ENCODE measurements at places on chromosomes 13 and 19.

DNA sequence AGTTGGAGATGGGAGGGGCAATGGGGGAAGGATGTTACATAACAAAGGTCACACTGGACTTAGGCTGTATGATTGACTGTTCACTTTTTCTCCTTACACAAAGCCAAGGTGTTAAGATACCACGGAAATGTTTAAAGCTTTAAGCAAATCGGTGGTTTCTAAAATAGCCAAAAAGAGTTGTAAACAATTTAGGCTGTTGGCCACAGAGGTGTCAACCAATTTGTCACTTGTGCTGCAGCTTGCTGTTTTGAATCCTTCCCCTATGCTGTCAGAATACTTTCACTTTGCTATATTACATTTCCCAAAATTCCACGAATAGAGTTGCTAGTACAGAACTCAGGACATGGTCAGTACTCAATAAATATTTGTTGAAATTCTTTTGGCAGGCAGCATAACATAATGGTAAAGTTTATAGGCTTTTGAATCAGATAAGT is 149.3 kb downstream of the VWA8 start:
- DNase-seq: no peak

DNA sequence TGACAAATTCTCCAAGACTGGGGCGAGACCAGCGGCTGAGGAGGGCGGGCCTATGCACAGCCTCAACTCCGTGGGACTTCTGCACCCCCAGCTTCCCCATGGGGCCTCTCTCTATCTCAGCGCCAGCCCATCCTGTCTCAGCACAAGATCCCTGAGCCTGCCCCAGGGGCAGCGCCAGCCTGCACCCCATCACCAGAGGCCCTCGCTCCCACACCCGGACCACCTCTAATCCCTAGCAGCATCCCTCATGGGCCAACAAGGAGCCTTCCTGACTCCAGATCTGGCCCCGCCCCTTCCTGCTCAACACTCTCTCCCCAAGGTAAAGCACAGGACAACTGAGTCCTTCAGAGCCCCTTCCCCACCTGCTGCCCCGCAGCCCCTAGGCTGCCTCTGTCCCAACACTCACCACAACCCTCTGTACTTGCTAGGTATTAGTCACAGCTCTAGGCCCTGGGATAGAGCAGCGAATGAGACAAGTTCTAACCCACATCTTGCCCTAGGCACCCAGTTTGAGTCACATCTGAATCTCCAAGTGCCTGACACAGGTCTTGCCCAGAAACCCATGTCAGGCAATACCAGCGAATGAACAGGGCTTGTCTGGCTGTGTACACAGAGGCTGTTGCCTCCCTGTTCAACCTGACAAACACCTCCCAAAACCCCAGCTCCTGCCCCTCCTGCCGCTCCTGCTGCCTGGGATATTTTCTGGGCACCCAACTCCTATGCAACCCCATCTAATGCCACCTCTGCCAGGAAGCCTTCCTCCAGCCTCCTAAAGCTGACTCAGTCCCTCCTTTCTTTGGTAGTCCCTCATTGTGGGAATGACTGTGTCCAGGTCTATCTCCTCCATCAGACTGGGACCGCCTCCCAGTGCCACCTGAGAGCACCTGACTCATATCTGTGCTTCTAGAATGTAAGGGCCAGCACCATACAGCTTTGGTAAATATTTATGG is 18.6 kb downstream of the GRIK5 start:
- DNase-seq: no peak

- DNase-seq: no peak
Observed at GRCh38 chr13:24649688-24650043, 30.5 kb upstream of the ATP12A start.

DNA sequence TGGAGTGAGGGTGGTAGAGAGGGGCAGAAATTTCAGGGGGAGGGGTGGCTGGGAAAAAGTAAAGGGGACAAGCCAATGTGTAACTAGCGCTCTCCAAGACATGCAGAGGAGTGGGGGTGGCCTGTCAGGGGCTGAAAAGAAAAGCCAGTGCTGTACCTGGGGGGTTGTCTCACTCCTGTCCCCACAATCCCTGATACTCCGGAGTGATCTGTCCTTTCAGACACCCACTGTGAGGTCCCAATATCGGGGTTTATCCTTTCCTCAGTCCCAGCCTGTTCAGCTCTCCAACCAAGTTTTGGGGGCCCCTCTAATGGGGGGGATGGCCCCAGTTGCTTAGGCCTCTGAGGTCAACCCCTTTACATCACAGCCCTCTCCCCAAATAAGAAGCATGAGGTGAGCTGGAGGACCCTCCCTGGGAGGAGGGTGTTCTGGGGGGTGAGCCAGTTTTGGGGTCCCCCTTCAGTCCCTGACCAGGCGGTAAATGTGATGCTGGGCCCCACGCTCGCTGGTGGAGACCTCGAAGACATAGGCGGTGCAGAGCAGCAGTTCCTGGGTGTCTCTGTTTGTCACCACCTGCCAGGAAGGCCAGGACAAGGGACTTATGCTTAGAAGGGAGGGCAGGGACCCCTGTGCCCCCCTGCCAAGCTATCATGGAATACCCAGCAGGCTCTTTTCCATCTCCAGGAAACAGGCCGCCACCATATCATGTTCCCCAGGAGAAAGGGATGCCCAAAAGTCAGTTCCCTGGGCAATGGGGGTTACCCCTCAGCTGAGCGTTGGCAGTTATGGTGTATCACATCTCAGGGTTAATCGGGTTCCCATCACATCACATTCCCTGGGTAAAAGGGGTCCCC is 5.9 kb downstream of the CD37 start:
- DNase-seq: no peak

GRCh38 chr19:55487924-55488687 is at the start of gene SSC5D:
Gene SSC5D (plus strand): TSS chr19:55488436. CDS start chr19:55488590, 154 bp downstream.
- no peak for DNase-seq

- no peak for DNase-seq
Observed at GRCh38 chr13:76892488-76892887, 6.3 kb upstream of the KCTD12 start.

DNA sequence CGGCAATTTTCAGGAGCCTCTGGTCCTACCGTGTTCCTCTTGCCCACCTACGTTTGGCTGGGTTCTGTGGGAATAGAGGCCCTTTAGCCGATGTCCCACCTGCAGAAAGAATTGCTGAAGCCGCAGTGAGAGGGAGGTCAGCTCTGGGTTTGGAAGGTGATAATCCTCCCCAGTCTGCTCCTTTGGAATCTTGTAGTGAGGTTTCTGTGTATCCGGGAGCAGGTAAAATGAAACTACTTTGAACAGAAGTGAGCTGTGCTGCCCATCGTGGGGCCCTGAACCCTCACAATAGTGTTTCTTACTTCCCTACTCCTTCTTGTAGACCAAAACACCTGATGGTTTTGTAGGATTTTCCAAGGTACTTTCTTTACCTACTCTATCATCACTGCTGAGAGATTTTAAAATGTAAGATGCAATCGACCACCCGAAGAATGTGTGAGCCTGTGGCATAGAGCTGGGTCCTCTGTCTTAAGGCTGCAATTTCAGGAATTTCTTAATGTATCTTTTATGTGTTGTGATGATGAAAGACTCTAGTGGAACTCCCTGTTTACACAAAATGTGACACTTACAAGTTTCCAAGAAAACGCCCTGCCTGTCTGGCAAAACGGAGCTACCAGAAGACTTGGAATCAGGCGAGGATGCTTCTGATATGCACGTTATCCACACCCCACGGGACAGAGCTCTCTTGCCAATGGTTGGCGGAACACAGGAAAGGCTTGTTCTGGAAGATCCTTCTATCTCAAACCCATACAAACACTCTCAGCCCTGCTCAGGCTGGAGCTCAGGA is 76.1 kb downstream of the RGCC start:
- DNase-seq: no peak

- no peak for DNase-seq
Observed at GRCh38 chr13:51275101-51275500, 52.9 kb downstream of the FAM124A start.

DNA sequence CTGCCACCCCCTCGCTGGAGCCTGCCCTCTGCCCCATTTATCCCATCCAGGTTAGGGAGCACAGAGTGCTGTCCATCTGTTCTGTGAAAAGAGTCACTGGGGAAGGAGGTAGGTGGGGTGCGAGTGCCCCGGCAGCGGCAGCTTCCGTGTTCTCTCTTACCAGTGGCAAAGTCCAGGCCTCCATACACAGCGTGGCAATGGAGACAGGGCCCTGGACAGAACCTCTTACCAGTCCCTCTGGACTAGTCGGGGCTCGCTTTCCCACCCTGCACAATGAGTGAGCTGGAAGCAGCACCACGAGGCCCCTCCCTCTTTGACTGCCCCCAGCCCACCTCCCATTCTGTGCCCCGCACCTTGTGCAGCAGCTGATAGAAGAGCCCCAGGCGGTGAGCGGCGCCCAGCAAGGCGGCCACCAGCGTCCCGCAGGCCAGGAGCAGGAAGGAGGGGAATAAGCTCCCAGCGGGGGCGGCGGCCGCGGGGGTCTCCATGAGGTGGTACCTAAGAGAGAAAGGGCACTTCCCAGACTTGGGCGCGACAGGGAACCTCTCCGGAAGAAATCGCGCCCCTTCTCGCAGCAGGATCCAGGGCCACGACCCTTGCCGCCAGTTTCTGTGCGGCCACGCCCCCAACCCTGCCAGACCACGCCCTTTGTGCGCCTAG is 17.5 kb downstream of the SYDE1 start:
- DNase-seq: no peak

GRCh38 chr13:69291292-69291906 is 816.2 kb upstream of the ATXN8OS start:
- no peak for DNase-seq

GRCh38 chr13:93476175-93476574 is 249.6 kb downstream of the GPC6 start:
- no peak for DNase-seq

- DNase-seq: no peak
Observed at GRCh38 chr13:49419276-49419675, 24.6 kb downstream of the CAB39L start.

DNA sequence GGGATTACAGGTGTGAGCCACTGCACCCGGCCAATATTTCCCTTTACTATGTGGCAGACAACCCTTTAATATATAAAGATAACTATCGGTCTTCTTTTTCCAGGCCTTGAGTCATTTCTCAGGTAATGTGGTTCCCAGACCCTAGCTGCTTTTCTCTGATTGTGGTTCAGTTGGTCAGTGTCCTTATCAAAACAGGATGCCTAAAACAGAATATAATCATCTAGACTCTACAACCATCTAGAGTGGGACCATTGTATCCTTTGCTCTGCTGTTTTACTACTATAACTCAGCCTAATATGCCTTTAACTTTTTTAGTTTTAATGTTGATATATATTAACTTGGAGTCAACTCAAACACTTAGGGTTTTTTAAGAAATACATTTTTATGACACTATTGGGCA is 30.0 kb upstream of the HMGB1 start:
- DNase-seq: no peak

- DNase-seq: no peak
Observed at GRCh38 chr13:113141601-113141970, 16.9 kb upstream of the PROZ start.

DNA sequence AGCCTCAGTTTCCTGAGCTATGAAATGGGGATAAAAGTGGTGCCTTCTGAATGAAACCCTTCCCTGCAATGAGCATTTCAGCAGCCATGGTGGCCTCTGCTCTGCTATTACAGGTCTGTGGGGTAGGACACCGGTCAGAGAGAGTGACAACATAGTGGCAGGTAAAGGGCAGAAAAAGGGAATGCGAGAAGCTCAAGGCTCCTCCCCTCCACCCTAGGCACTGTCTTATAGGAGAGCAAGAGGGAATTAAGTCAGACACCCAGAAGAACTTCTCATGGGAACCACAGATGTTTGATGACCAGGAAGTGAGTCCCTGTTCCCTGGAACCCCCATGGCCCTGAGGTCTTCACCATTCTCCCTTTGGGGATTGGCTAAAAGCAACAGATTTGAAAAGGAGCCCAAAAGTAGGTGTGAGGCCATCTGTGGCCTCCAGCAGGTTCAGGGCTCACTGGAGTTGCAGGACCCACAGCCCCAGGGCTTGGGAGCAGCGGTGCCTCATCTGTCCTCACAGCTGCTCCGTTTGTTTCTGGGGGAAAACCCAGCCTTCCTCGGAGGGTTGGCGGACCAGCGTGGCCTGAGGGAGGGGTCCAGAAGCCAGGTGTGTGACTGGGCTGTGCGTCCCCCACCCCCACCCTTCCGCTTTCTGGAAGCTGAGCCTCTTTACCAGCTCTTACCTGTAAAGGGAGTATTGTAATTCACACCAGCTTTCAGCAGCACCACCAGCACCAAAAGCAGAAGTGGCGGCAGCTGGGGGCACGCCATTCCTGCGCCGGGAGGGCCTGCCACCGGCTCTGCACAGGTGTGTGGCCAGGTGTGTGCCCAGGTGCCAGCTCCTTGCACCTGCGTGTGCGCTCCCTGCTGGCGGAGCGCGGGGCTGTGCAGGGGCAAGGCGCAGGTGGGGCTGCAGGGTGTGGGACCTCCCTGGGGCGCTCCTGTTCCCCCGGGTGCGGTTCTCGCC is 19.4 kb downstream of the IQCN start:
- peak; percentile 60 for DNase-seq

- no peak for DNase-seq
Observed at GRCh38 chr19:48568345-48568886, 16.4 kb downstream of the SULT2B1 start.
